CD4-positive, alpha-beta T cell treated with Interleukin-15 for 1 hour (primary cell): ENCODE measurements at places on chromosomes 2 and 18.
A peak's percentile ranks its signal among the peaks of the same experiment; 100 is the strongest.

GRCh38 chr2:172464400-172465129, 37.2 kb downstream of the ITGA6 start:
- no peak for DNase-seq

- no peak for DNase-seq
These were observed 93.5 kb downstream of the CAPN13 start for GRCh38 chr2:30713698-30714097.

DNA sequence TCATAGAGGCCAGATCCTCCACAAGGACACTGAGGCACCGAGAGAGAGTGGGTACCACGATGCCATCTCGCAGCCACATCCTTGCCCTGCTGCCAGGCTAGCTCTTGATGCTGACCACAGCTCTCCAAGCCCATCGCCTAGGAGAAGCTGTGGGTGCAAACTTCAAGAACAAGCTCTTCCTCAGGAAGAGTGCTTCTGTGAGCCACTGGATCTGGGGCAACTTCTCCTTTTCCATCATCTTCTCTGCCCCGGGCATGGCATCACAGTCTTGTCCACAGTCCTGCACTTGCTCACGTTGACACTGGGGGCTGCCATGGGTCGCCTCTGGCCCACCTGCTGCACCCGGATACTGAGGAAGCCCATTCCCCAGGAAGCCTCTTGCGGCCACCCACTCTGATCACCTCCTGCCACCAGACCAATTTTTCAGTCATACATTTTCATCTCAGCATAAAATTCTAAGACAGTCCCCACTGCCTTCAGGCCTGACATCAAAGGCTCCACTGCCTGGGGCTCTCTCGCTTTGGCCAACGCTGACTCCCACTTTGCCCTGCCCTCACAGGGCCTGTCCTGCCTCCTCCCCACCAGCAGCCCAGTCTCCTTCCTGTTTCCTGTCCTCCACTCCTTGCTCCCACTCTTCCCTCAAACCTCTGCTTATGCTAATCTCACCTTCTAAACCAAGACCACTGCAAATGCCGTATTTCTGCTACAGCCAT, 243.9 kb downstream of the AFF3 start:
- no peak for DNase-seq

GRCh38 chr2:224042191-224042696, 3.2 kb upstream of the SERPINE2 start:
- no peak for DNase-seq

DNA sequence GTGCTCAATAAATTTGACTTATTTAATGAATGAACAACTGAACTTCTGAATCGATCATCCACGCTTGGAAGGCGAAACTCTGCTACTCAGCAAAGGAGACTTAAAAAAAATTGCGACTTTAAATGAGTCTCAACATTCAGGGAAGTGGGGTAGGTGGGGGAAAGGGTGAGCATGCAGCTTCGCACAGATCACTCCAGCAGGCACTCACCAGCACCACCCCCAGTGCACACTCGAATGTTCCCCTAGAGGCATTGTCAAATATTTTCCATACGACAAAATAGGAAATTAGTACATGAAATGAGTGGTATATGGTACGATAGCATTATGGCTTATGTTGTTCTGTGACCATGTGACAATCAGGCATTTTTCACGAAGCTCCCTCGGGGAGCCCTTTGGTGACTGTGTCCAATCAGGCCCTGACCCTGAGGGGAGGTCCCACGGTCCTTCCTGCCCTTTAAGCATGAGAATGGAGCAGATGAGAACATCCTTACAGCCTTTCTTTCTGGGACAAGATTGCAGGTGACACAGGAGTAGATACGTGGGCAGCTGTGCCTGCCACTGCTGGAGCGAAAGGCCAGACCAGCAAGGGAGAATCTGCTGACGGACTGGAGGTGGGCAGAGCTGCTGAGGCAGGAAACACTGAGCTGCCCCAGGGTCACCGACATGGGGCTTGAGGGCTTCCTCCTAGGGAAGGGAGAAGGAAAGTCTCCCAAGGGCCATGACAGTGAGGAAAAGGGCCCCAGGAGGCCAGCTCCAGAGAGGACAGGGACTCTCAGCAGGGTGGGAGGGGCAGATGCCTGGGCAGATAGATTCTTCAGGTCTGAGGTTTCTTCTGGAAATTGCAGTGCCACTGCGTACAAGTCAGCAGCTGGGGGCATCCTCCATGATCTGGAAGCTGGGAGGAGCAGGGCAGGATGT, 101.3 kb upstream of the ID2 start:
- no peak for DNase-seq

DNA sequence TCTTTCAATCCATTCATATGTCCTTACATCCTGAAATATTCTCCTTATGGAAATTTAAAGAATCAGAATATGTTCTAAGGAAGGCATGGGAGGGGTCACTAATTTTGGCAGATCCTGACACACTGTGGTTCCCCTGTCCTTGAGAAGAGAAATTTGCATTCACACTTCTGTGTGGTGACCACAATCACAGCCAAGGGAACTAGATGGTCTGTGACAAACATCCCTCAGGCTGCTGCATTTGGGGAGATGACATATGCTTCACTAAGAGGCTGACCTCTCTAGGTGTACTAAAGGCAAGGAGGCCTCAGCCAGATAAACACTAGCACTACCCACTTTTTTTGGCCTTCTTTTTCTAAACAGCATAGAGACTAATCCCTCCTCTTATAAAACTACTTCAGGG, 129.6 kb downstream of the MREG start:
- no peak for DNase-seq

GRCh38 chr2:55309446-55309845, 40.4 kb upstream of the MTIF2 start:
- no peak for DNase-seq

- DNase-seq: peak; percentile 75
These were observed 9.5 kb downstream of the ZEB2 start for GRCh38 chr2:144510294-144510991.

DNA sequence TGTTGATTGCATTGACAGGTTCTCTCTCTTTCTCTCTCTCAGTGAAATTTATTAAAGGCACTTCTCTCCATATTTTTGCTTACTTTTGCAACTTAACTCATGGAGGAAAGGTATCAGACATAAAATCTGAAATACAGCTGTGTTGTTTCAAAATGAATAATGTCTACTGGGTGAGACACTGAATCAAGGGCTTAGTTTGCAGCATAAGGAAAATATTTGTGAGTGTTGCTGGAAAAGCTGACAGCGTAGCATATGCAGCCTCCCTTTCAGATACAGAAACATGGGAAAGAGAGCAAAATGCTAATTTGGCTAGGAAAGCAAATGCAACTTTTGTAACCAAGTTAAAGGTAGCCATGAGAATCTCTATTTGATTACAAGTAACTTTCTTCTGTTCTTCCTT, 81.5 kb upstream of the COL3A1 start:
- no peak for DNase-seq

GRCh38 chr2:8061219-8061618, 620.6 kb upstream of the ID2 start:
- no peak for DNase-seq

DNA sequence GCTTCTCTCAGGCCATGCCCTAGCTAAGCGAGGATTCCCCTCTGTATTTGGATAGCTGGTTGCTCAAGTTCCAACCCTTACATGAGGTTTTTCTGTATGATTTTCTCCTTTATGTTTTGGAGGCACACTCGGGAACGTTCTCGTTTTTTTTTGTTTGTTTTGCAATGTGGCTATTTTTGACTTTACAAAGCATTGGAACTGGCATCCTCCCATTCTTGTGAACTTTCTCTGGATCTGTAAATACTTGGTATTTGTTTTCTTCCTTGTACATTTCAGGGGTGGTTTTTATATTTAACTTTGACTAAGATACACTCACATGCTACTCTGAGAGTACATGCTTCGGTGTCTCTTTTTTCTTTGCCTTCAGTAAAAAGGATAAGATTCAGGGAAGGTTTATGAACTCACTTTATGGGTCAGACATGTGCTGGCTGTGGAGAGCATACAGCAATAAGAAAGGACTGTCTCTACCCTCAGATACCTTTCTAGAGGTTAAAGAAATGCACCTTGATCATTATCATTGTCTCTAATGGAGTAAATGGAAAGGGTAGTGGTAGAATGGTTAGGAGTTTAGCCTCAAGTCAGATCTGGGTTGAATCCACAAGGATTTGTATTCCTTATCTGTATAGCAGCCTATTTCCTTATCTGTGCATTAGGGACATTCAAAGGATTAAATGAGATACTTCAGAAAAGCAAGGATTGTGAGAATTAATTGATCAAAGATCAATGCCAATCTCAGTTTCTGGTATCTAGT, 61.9 kb downstream of the MEIS1 start:
- no peak for DNase-seq

- DNase-seq: peak; percentile 47
These were observed 4.2 kb upstream of the SP100 start for GRCh38 chr2:230411570-230412370.

GRCh38 chr2:105391763-105392662, 6.8 kb downstream of the FHL2 start:
- DNase-seq: no peak

- DNase-seq: no peak
These were observed 471.5 kb downstream of the PIK3C3 start for GRCh38 chr18:42426496-42427015.

- DNase-seq: no peak
These were observed 5.1 kb downstream of the COMMD1 start for GRCh38 chr2:61910603-61911002.

GRCh38 chr2:33404321-33404720, 72.1 kb upstream of the RASGRP3 start:
- DNase-seq: no peak

GRCh38 chr18:2636126-2636631, 19.3 kb upstream of the SMCHD1 start:
- DNase-seq: peak; percentile 36

GRCh38 chr2:172098650-172099471, 3.8 kb downstream of the DLX2 start:
- DNase-seq: no peak

GRCh38 chr2:73112026-73112912, 479 bp downstream of the RAB11FIP5 start:
- peak; percentile 30 for DNase-seq

GRCh38 chr2:197278799-197279763, 31.5 kb downstream of the ANKRD44 start:
- DNase-seq: no peak

DNA sequence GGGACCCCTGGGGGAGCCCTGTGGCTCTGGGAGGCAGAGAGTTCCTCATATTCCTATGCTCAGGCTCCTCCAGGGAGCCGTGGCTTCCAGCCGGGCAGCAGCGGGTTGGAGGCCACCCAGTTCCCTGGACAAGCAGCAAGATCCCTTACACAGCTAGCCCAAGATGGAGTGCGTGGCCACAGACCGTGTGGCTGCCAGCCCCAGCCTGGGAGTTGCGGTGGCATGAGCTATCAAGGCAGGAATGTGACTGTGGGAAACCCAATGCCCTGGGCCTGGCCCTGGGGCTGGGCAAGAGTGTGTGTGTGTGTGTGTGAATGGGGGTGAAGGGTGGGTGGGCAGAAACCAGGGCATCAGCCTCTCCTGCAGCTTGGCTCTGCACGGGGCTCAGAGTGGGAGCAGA, 130.5 kb downstream of the DYSF start:
- no peak for DNase-seq

DNA sequence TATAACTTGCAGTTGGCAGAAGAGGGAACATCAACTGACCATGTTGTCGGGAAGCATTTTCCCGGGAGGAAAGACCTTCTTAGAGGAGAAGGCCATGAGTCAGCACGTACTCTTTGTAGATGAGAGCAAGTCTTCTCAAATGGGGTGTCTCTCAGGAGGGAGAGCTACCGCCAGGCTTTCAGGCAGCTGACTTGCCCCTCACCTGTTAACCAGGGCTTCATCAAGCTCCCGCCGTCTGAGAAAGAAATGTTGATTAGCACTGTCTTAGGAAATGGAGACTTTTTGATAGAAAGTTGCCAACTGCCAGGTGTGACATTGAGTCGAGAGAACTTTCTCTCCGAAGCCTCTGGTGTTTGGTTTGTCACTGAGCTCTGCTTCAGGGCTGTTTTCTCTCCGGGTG, 196.1 kb downstream of the ZNF407 start:
- DNase-seq: no peak

- DNase-seq: no peak
These were observed 89.7 kb upstream of the YWHAQ start for GRCh38 chr2:9720352-9721093.

- no peak for DNase-seq
These were observed 14.7 kb downstream of the RALB start for GRCh38 chr2:120267348-120267747.

DNA sequence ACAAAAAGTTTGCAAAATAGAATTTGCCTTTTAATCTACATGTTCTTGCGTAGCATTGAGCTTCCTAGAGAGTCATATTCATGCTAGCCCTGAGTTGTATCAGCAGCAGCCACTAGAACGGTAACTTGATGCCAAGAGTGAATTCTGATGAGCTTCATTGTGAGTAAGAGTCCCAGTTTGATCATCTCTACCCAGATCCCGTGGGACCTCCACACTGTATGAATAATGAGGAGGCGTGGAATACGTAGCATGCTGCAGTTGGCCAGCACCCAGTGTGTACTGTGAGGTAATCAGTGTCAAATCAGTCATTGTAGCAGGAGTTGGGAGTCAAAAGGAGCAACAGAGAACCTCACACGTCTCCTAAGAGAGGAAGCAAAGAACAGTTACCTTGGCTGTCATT, 197.9 kb downstream of the NEDD4L start:
- DNase-seq: no peak

DNA sequence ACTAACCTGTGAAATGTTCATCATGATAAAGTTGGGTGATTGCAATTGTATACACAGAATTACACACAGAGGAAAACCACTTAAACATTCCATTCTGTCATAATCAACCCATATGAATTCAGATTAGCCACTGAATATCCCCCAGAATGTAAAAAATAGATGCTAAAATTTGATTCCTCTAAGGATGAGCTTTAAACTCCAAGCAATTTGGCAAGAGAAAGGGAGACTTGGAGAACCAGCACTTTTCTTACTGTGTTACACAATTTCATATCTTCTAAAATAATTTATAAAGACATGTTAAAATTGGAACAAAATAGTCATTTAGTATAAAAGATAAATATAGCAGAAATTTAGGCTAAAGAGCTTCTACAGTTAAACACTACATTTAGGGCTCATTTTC, 146.3 kb upstream of the LMAN1 start:
- DNase-seq: no peak

GRCh38 chr2:71243634-71244301, 16.9 kb upstream of the PAIP2B start:
- no peak for DNase-seq

GRCh38 chr2:23397478-23397877, 12.5 kb downstream of the KLHL29 start:
- no peak for DNase-seq
